IPS DF 6.9 (cell line): ENCODE measurements at places on chromosomes 4 and X.

GRCh38 chr4:175622887-175623286, 189.2 kb downstream of the GPM6A start:
- no peak for DNase-seq

- DNase-seq = no peak
These were observed 845.8 kb downstream of the TECRL start for GRCh38 chr4:63563288-63564014.

DNA sequence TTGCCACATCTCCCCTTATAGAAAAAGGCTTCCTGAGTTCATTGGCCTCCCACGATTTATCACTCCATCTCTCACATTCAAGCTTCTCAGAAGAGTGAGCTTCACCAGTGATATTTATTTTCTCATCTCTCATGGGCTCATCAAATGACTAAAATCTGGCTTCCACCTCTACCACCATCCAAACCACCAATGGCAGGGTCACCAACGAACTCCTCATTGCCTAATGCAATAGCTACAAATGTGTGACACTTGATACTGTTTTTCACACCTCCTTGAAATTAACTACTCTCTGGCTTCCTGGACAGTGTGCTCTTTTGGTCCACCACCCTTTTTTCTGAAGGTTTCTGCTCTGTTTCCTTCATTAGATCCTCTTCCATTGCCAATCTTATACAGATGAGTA, 129.0 kb downstream of the SH2D1A start:
- DNase-seq = no peak

GRCh38 chr4:165631208-165631894, 241.7 kb upstream of the TLL1 start:
- no peak for DNase-seq

- no peak for DNase-seq
These were observed 1.1 kb upstream of the FGF16 start for GRCh38 chrX:77446029-77446585.

- DNase-seq = no peak
These were observed 199.8 kb upstream of the GATB start for GRCh38 chr4:151960449-151961230.

DNA sequence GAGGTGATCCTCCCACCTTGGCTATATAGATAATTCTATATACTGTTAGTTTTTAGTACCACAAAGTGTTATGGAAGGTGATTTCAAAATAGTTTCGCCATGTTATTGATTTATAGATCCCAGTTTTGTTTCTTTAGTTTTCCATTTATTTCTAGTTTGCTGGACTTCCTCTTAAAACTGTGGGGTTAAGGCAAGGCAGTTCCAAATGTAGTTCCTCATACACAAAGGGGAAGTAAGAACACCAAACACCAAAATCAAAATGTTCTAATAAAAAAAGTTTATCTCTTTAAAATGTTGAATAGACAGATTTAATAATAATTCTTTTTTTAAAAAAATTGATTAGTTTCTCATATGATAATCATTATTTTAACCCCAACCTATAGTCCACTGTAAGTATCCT, 6.8 kb upstream of the CISD2 start:
- DNase-seq = no peak

DNA sequence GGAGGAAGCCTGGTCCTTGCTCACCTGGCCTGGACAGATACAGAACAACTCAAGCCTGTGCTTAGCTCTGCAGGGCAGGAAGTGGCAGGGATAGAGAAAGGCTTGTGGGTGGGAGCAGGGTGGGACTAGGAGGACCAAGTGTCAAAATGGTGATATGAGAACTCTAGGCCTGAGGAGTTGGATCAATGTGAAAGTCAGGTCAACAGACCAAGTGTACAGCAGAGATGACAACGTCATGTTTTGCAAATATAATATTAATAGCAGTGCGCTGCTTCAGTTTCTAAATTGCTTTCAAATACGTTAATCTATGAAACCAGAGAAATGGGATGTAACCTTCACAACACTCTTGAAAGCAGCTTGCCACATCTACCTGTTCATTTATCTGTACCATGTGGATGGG, 114.2 kb upstream of the MAP3K15 start:
- no peak for DNase-seq

DNA sequence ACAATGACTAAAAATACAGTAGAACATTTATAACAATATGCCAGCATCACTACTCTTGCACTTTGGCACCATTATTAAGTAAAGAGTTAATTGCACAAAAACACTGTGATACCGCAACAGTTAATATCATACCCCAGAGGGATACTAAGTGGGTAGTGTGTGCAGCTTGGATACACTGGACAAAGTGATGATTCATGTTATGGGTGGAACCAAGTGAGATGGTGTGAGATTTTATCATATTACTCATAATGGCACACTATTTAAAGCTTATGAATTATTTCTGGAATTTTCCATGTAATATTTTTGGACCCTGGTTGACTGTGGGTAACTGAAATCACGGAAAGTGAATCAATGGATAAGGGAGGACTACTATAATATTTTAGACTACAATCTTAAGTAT, 265.3 kb downstream of the PCDH18 start:
- DNase-seq = no peak

DNA sequence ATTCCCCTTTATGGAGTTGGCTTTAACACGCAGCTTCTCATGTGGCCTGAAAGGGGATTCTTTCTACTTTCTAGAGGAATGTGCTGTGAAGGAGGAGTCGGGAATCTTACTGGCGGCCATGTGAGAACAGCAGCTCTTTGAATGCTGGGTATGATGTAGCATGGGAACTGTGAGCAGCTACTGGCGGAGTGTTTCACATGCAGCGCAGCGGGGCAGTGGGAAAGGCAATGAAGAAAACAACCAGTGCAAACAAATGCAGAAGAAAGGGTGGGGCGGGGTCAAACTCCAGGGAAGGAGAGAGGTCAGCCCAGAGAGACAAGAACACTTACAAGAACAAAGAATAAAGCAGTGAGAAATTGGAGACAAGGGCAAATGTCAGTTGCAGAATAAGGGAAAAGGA, 363.8 kb upstream of the FTHL17 start:
- peak; percentile 43 for DNase-seq

GRCh38 chrX:44006081-44006480, 32.9 kb upstream of the NDP start:
- no peak for DNase-seq

GRCh38 chrX:70774223-70774622, 134.3 kb downstream of the TEX11 start:
- no peak for DNase-seq

DNA sequence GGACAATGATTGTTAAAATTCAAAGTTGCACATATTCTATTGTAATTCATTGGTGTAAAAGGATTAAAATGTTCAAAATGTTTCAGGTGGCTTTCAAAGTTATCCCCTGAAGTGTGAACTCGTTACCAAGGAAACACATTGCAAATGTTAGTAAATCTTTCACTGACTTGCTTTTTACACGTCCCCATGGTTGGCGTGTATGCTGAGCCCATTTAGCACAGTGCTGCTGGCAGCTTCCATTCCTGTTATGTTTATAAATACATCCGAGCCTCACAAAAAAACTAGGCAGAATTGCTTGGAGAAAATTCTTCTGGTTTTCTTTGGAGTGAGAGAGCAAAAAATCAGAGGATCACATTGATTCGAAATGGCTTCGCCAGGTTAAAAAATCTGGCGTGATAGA, 105.9 kb upstream of the HPGD start:
- DNase-seq = no peak

DNA sequence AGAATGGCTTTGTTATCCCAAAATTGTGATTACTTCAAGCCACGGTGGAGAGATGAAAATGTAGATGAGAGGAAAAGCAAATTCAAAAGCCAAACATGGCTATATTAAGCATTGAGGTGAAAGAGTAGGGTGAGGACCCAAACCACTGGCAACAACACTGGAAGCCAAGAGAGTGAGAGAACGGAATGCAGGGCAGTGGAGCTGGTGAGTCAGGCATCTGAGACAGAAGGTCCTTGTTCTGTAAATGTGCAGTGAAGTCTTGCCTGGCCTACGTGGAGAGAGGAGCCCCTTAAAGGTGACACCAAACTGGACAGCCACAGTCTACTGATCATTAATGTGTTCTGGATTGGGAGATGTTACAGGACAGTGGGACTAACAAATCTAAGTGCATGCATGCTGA, 22.8 kb upstream of the SEC24B start:
- no peak for DNase-seq

- DNase-seq = no peak
These were observed 58.6 kb upstream of the PRSS48 start for GRCh38 chr4:151218343-151218742.

- no peak for DNase-seq
These were observed 43.2 kb upstream of the PITX2 start for GRCh38 chr4:110666030-110666429.

DNA sequence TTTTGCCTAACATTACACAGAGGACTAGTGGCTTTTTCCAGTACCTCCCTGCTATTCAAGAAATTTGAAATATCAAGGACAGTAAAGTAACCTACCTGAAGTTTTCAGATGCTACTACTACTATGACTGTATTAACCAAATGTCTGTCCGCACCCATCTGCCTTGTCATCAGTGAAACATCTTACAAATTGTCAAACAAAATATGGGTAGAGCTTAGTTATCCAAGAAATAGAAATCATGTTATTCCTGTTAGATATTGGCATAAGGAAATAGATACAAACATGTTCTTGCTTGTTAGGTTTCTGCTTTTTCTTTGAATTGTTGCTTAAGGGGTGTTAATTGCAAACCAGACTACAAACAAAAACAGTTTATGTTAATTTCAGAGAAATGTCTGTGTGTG, 63.9 kb downstream of the PLS3 start:
- DNase-seq = no peak

DNA sequence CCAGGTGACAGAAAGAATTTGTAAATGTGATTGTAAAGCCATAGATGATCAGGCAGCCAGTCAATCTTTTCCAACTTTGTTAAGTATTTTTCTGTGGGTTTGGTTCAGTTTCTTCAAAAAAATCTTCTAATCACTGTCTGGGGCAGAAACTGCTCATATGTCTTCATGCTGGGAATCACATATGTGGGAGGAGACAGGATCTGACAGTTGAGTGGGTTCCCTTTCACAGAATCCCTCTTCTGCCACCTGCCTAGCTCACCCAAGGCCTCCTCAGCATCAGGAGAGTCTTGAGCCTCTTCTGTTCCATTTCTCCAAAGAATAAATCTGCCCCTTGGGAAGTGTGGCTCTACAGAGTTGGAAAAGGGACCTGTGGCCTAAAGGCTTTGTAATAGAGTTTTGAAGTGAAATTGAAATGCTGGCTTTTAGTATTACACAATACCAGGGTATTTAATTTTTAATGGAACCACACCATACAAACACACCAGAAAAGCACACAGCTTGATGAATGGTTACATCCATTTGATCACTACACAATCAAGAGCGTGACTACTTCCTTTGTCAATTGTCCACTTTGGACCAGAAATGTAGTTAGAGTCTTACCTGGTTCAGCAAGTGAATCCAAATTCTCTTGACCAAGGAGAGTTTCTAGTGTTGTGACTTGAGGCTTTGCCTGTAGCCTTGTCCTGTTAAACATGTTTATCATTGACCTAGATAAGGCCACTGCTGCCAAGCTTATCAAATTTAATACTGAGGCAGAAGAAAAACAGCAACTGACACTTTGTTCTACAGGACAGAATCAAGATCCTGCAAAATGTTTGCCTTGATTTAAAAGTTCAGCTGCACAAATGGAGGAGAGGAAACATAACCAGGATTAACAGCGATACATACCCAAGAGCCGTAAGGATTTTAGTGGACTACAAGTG, 20.4 kb downstream of the MSMO1 start:
- no peak for DNase-seq

DNA sequence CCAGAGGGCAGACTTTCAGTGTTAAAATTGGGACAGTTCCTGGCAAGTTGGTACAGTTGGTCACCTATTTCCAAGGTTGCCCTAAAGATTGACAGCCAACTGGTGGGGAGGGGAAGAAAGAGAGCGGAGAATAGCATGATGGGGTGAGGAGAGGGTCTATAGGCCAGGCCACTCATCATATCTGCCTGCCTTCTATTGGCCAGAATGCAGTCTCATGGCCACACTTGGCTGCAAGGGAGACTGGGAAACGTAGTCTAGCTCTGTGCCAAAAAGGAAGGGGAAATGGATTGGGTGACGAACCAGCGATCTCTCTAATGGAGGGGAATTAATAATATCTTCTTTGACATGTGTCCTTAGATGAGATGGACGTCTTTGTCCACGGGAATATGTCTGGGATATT, 197.4 kb upstream of the ATP6AP2 start:
- no peak for DNase-seq

GRCh38 chr4:175514174-175514573, 297.9 kb downstream of the GPM6A start:
- DNase-seq = no peak

- DNase-seq = no peak
These were observed 6.3 kb downstream of the LAS1L start for GRCh38 chrX:65528293-65528692.

DNA sequence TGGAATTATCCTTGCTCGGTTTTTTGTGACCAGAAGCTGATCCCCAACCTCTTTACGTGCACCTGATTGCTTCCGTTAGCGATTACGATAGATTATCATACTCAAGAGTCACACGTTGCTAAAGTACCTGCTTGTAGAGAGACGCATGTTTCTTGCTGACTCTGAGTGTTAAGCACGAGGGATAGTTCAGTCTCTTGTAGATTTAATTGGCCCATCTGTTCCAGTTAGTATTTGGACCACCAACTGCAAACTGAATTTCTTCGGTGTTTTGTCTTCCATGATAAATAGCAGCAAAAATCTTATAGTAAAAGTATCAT, 516 bp upstream of the COX18 start:
- DNase-seq = no peak

GRCh38 chr4:41363384-41363981, 106.8 kb downstream of the UCHL1 start:
- DNase-seq = no peak

GRCh38 chr4:183438458-183439113, 5.8 kb upstream of the CDKN2AIP start:
- no peak for DNase-seq

- DNase-seq = no peak
These were observed 213.2 kb upstream of the ZFP42 start for GRCh38 chr4:187782286-187782824.

DNA sequence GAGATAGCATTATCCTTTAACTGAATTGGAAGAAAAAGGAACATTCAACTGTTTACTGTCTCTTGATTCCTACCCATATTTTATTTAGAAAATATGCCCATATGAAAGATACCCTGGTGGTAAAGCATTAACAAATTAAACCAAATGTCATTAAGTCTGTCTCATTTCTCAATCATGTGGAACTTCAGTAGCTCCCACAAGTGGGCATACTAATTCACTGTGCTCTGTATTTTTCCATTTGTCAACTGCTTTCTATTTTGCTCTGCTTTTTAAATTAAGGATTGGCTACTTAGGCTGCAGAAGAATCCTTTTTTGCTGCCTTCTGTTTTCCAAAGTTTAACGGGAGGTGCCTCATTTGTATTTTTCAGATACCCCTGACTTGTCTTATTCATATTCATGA, 77.2 kb downstream of the DDIT4L start:
- no peak for DNase-seq
